Spleen (tissue), 13 donors: ENCODE measurements at places on chromosomes 6 and 20. TPM values are rescaled to one million over a fixed set of nuclear protein-coding genes. Genes with fewer than 3 reads are reported as not detected.

DUSP15 gene
- total RNA-seq = 2.0 TPM

SULF2 gene
- 13.2 TPM for total RNA-seq

OR2J3 gene
- total RNA-seq = not detected

DNA sequence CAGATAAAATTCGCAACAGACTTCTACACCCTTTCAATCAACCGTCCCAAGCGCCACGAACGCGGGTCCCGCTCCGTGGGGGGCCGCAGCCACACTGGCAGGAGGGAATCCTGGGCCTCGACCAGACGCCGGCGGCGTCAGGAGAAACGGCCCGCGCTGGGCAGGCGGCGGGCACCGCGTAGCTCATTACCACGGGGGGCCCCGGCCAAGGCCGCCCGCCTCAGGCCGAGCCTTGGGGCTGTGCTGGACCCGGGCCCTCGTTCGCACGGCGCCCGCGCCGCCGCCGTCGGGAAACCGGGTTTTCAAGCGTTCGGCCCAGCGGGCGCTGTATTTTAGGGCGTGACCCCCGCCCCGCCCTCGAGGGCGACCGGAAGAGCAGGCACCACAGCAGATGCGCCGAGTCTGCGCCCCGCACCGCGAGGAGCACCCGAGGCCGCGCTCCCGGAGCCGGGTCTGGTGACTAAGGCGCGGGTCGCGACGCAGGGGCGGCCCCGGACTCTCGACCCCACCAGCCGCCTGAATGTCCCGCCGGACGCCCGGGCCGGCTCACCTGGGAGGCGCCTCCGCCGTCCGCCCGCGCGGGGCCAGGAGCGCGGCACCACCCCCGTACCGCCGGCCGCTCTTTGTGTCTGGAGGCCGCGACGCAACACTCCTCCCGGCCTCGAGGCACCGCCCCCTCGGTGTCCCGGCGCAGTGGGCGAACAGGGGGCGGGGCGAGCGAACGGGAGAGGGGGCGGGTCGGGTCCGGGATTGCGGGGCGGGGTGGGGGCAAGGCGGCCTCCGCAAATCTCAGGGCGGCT, at the start of gene NINL:
Gene NINL, minus strand, starts transcription at position 627 of the 800 bp plus-strand sequence. CDS start 58,944 bp downstream, outside the sequence.
- peak; percentile 80 for DNase-seq

GRCh38 chr6:21666853-21667681, 73.5 kb downstream of the SOX4 start:
- no peak for DNase-seq

DNA sequence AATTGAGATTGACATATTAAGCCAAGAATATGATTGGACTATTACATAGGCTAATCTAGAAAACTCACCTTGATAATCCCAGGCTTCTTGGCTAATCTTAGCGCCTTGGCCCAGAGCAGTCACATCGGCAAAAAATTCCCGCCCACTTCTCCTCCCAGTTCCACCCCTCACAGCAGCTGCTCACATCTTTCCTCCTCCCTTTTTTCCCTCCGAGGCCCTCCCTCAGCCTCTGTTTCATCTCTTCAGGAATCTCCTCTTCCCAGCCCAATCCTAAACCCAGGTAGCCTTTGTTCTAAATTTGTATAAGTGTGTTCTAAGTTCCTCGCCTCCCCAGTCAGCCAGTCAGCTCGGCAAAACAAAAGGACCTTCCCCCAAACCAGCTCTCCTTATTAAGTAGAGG, 184.3 kb downstream of the PRKN start:
- DNase-seq = no peak

- DNase-seq = no peak
Observed at GRCh38 chr6:27238010-27238983, 9.2 kb upstream of the PRSS16 start.

GRCh38 chr6:5279891-5280338, 18.6 kb downstream of the FARS2 start:
- DNase-seq = no peak

DNA sequence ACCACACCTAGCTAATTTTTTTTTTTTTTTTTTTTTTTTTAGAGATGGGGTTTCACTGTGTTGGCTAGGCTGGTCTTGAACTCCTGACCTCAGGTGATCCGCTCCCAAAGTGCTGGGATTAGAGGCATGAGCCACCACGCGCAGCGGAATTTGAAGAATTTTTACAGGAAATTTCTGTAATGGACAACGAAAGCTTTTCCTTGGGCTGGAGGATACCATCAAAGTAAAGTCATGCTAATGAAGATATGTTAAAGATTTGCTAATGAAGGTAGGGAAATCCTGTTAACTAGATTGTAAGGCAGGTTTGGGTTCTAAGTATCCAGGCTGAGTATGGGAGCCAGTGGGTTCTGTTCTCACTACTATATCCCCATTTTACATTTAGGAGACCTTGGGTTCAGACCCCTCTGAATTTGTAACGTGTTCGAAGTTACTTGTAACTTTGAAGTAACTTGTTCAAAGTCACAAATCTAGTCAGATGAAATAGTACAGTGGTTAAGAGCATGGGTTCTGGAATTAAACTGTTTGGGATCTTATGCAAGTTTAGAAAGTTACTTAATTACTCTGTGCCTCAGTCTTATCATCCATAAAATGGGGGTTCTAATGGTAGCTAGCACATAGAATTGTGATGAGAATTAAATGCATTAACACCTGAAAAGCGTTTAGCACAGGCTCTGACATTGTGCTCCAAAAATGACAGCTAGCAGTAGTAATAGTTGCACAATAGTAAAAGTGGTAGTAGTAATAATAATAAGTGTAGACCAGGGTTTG, 123.4 kb upstream of the GPR6 start:
- no peak for DNase-seq
